NCI-H2081 (cell line): ENCODE measurements at places on chromosomes 2 and 18.

GRCh38 chr18:75249672-75250470 is 39.3 kb downstream of the TSHZ1 start:
- no peak for DNase-seq

DNA sequence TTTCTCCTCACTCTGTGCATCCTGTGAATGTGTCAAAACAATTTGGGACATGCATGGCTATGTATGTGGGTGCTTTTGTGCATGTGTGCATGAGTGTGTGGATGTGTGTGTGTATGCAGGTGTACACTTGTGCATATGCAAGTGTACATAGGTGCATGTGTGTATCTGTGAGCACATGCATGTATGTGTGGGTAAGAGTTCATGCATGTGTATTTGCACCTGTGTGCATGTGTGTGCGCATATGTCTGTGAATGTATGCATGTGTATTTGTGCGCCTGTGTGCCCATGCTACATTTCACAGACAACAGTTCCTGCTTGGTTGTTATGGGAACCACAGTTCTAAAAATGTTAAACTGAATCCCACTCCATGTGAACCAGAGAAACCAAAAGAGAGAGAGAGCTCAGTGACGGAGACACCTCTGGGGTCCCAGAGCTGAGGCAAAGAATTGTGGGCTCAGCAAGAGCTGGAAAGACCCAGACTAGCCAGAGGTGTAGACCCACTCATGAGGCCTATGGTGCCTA is 1.9 kb upstream of the FBXO41 start:
- DNase-seq, result no peak

DNA sequence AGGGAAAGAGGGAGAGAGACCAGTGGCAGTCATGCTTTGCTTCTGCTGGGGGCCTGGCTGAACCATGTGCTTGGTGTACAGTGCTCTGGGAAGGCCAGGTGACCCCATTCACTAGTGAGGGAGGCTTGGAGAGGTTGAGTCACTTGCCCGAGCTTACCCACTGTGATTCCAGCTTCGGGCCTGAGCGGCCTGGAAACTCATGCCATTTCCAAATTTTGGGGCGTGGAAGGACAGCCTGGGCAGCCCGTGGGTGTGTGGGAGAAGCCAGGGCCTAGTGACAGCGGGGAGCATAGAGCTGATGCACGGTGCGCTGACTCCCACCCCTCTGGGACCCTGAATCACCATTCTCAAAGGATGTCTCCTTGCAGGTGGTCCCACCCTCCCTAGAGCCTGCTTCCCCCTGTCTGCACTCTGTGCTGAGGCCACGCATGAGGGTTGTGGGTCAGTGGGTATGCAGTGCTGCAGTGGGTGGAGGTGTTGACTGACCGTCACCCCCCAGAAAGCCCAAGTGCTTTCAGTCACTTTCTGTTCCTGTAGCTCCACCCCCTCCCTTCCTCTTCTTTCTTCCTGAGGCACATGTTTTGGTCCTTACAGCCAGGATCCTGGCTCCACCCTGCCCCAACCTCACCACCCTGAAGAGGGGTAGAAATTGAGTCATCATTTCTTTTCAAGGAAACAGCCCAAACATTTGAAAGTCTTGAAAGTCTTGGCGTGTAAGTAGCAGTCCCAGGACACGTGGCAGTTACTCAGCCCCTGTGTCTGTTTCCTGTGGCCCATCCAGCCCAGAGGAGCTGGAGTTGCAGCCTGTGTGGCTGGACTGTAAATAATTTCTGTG is 69.3 kb upstream of the MCFD2 start:
- no peak for DNase-seq

GRCh38 chr2:229695961-229696360 is 18.4 kb downstream of the DNER start:
- DNase-seq, result no peak

- DNase-seq, result no peak
Measured at GRCh38 chr2:145076085-145076484, 556.2 kb upstream of the ZEB2 start.

GRCh38 chr2:121236101-121236640 is 48.8 kb downstream of the TFCP2L1 start:
- no peak for DNase-seq

- DNase-seq, result no peak
Measured at GRCh38 chr2:227509824-227510619, 38.1 kb downstream of the AGFG1 start.

DNA sequence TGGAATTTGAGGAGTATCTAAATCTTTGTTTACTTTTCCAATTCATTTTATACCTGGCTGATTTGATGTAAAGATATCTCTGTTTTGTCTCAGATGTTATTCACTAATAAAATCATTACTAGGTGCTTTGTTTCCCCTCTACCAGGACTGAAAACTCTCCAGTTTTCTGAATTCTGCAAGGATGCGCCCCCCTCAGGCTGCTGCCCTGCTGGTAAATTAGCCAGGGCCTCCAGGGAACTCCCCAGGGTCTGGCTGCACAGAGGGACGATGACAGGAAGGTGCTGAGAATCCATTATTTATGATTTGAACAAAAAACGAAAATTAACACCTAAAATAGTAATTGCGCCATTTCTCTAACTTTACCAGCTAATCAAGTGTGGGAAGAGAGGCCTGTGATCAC is 541.2 kb upstream of the POU3F3 start:
- DNase-seq, result no peak

DNA sequence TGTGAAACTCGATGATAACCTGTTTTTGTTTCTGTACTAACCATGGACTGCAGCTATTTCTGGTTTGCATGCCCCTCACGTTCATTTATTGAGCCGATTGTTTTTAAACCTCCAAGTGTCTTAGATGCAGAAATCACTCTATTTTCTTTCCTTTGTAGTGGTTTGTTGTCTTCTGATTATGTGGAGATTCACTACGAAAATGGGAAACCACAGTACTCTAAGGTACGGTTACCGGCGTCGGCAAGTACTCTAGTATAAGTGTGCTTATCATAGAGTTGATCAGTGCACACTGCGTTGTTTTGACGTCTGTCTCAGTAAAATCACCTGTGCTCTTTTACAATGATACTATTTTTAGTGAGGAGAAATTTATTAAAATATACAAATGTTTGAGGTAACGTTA is 87.4 kb downstream of the ADAM23 start:
- DNase-seq, result no peak

- DNase-seq, result no peak
Measured at GRCh38 chr18:12776821-12777471, 74.1 kb downstream of the PSMG2 start.

DNA sequence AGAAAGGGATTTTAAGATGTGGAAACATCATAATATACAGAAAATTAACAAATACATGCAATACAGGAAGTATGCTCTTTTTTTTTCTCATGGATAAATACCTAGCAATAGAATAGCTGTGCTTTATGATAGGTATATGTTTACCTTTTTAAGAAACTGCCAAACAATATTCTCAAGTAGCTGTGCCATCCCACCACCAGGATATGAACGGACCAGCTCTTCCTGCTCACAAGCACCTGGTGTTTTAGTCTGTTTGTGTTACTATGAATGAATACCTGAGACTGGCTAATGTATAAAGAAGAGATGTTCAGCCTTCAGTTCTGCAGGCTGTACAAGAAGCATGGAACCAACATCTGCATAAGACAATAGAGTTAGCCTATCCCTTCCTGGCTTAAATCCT is 19.9 kb upstream of the UGT1A8 start:
- DNase-seq, result peak; percentile 8

DNA sequence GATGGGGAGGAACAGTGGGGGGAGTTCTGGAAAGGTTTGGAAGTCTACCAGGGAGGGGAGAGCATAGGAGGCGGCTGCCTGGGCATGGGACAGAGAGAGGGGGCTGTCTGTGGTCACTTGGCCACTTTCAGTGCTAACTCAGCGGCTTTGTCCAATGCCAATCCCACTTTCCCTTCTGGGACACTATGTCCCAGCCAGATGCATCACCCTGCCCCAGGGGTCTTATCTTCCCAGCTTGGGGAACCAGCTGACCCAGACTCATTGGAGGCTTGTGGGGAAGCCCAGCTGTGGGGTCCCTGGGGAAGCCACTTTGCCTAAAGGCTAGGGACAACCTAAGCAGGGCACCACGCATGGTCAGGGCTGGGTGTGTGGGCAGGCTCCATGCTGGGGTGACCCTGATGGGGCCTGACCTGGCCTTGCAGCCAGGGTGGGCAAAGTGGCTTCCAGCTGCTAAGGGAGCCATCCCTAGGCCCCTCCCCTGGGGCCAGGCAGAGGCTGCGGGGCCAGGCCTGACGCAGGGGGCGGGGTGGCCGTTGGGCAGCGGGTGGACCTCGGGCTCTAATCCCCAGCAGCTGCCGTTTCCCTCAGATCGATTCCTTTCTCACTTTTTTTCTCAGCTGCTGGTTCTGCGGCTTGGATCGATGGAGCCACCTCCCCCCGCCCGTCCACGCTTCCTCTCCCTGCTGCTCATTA is 1.6 kb upstream of the ASIC4 start:
- DNase-seq, result no peak

- no peak for DNase-seq
Measured at GRCh38 chr18:2881088-2881839, 34.5 kb downstream of the EMILIN2 start.

- no peak for DNase-seq
Measured at GRCh38 chr2:85213901-85214512, 80.8 kb downstream of the TCF7L1 start.

DNA sequence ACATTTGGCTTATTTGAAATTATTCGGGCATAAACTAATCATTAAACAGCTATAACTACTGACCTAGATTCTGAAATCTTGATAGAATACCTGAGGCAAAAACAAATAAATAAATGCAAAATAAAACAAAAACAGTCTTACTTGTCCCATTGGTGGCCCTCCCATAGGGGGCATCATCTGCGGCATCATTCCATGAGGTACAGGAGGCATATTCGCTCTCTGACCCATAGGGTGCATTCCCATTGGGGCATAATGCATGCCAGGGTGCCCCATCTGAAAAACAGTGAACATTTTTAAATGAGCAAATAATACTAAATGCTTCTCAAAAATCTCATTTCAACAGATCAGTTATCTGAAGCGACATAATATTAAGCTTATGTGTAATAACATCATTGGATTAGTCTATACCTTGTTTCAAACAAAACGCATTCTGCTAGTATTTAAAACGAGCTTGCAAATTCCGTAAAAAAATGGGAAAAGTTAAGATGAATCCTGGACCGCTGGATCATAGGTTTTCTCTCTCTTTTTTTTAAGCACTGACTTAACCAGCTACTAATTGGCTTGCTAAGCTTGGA is 1.3 kb downstream of the PRPF40A start:
- DNase-seq, result peak; percentile 51

DNA sequence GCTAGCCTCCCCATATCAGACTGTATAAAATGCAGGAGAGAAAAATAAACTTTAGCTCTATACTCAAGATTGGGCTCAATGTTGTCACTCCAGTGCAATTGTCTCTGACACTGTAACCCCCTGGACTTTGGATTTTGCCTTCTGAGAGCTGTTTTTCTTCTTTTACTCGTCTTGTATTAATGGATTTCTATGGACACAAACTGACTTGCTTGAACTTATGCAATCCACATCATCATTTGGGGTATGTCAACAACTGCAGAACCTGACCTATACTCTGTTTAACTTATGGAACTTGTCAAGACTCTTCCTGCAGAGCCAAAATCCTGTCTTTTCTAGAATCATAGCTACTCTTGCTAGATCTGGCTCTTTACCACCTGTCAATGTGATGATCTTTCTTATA is 257.8 kb upstream of the DCC start:
- DNase-seq, result no peak

DNA sequence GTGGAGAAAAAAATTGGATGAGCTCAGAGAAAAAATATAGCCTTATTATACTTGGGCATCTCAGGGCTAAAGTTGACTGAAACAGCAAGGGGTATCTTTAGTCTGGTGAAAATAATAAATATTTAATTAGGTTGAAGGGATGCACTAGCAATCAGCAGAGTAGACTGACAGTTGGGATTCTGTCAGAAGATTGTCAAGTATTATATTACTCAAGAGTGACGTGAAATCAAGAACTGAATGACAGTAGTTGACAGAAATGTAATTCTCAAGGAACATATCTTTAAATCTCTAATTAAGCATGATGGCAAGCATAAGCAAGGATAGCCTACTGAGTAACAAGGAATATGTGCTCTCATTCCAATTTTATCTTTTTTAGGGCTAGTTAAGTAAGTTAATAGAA is 1301.1 kb downstream of the DSC3 start:
- DNase-seq, result no peak

DNA sequence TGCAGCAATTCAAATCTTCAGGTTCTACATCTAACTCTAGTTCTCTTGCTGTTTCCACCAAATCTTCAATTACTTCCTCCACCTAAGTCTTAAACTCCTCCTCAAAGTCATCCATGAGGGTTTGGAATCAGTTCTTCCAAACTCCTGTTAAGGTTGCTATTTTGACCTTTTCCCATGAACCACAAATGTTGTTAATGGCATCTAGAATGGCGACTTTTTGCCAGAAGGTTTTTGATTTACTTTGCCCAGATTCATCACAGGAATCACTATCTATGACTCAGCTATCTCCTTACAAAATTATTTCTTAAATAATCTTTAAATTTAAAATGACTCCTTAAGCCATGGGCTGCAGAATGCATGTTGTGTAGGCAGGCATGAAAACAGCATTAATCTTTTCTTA is 368.9 kb upstream of the TNP1 start:
- DNase-seq, result no peak

DNA sequence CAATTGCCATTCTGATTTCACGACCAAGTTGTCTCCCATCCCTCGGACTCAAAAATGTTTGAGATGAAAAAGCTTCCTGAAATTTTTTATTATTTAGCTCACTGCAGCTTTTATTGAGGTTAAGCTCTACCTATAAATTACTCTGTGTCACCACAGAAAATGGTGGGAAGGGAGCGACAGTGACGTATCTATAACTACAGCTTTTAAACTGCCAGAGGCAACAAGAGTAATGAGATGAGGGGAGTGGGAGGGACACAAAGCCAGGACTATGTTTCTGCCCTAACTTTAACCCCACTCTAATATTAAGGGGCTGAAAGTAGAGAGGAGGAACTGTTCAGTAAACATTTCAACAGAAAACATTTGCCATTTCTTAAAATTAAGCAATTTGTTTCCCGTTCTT is 37.4 kb downstream of the SMAD2 start:
- no peak for DNase-seq

GRCh38 chr2:153519257-153519875 is 40.8 kb upstream of the RPRM start:
- DNase-seq, result peak; percentile 68
